ENCODE measurements at places on chromosomes 4 and X.

DNA sequence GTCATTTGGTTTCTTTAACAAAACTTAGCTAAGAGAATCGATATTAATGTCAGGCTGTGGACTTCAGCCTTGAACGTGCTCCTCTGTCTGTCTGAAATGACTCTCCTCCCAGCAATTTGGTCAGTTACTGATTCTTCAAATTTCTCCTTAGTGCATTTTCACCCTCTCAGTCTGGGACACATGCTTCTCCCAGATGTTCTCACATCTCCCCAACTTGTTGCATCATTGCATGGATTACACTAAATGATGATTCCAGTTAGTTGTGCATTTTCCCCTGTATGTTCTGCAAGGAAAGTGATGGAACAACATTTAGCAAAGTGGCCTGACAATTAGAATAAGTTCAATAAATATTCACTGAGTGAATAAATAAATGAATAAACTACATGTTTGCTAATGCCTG is 94.4 kb downstream of the NLGN4X start:
- no peak for DNase-seq

DNA sequence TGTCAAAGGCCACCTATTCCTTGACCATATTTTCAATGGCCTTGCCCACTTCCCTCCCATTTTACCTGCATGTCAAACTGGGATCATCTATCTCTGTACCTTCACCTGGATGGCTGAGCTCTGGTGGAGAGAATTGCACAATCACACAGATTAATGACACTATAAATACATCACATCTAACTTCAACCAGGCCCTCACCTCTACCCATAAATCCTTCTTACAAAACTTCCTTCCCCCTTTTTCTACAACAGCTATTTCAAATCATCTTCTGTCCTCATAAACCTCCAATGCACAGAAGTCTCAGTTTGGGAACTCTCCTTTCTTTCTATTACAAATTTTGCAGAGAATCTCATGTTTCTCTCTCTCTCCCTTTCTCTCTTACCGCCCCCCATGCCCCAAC is 9.2 kb downstream of the PALLD start:
- DNase-seq = no peak

DNA sequence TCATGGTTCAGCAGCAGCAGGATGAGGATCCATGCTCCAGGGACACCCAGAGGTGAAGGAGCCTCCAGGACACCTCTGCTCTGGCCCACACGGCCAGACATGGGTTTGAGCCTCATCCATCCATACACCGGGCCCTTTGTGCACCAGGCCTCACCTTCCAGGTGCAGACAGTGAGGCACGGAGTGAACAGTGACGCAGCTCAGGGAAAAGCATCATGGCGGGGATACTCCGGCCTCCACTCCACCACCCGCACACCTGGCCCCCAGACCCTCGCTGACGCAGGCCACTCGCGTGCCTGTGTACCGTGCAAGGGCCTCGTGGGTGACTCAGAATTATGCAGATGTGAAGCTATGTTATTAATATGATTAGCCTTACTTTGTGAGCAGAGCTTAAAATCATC is 33.3 kb downstream of the ADRA2C start:
- no peak for DNase-seq

DNA sequence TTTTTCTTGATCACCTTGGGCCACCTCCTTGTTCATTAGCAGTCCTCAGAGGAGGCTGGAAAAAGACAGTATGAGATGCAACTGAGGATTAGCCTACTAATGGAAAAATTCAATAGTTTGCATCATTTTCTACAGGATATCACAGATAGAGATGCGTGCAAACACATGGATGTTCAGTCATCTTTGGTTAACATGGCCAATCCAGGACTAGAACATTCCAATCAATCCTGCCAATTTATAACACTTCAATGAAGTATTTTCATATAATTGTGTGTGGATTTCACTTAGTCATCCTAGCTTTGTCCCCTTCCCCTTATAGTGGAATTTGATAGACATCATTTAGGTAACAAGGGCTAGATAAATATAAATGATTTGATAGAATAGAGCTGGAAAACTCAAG is 42.7 kb downstream of the MAML3 start:
- DNase-seq = no peak

DNA sequence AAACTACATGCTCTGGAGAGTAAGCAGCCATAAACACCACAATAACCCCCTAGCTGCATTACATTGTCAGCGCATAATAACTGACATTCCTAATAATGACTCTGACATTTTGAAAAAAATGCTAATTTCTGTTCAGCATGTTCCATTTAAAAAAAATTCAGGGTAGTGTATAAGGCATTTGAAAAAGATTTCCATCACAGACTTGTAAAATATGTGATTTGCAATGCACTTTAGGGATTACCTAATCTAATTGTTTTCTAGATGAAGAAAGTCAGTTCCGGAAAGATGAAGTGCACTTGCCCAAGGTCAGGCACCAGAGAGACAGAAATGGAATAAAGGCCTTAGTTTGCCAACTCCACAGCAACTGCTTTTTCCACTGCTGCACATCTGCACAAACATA is 55.3 kb downstream of the FANCB start:
- DNase-seq = no peak

- peak; percentile 4 for DNase-seq
Measured at GRCh38 chr4:16794816-16795445, 103.5 kb downstream of the LDB2 start.

- no peak for DNase-seq
Measured at GRCh38 chr4:81472281-81473182, 825 bp upstream of the RASGEF1B start.

DNA sequence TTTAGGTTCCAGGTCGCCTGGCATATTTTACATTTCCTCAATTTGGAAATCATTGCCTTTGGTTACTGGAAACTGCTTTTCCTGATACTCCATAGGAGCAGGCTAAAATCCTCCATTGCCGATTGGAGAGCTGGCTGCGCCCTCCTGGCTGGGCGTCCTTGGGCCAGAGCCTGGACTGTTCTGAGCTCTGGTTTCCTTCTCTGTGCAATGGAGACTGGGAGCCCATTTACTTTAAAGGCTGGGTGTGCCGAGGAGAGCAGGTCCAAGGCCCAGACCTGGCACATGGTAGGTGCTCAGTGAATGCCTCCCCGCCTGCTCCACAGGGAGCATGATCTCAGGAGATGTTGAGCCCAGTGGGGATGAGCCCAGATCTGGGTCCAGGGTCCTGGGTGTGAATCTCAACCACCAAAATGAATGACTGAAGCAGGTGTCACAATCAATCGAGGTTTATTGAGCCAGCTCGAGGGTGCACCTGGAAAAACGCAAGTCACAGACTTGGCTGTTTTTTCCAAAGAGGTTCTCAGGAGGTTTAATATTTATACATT is 50.0 kb downstream of the EVC start:
- no peak for DNase-seq

DNA sequence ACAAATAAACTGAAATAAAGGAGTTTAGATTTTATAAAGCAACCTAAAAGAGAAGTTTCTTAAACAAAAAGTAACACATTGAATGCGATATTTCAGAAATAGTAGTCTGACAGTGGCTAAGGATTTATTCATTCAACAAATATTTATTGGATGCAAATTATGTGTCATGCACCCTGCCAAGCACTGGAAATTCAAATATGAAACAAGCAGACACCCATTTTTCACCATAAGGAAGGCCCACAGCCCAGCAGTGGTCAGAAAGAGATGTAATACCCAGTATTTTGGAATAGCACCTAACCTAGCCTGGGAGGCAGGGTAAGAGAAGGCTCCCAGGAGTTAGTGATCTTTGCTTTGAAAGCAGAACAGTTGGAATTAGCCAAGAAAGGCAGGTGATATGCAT is 855.1 kb upstream of the TENM3 start:
- DNase-seq = no peak

DNA sequence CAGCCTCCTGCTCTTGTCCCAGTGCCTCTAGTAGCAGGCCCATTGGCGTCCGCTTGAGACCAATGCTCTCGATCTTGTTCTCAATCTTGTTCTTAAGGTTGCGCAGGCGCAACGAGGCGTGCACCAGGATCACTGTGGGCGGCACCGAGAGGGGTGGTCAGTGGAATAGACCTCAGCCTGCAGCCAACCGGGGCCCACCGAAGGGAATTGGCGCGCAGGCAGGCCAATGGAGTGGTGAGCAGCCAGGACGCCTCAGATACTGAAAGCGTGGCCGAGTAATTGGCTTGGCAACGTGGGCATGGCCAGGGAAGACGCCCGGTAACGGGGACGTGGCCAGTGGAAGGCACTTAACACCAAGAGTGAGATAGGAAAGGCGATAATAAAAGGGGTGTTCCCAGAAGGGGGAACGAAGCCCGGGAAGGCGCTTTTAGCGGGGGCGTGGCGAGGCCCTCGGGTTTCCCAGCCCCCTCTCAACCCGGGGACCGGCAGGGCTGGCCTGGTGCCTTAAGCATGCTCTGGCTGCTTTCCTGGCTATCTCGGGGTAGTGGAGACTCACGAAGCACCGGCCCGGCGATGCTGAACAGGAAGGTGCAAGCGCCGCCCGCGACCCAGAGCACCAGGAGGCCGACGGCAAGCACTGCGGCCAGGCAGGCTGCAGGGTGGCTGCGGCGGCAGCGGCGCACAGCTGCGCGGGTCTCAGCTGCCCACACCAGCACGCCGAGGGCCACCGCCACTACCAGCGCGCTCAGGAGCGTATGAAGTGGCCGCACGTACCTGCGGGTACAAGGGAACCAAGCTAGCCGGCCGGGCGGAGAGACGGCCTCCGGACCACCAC is 1.7 kb downstream of the PRAF2 start:
- DNase-seq = no peak

- DNase-seq = no peak
Measured at GRCh38 chr4:2141022-2141761, 82.1 kb downstream of the NAT8L start.

DNA sequence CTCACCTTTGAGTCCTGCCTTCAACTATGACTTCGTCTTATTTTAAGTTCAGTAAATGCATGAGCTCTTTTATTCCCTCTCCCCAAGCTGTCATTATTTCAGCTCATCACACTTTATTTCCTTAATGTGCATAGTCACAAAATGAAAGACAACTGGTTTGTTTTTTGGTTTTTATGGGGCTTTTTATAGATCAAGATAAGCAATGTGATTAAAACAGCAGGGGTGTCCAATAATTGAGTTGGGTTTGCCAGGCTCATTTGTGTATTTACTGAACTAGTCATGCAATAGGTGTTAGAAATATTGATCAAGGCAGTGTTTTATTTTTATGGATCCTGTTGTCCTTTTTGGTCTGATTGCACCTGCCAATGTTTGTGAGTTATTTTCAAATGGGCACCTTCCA is 102.2 kb downstream of the FRMPD4 start:
- no peak for DNase-seq

- DNase-seq = no peak
Measured at GRCh38 chrX:20531667-20532066, 265.0 kb upstream of the RPS6KA3 start.

DNA sequence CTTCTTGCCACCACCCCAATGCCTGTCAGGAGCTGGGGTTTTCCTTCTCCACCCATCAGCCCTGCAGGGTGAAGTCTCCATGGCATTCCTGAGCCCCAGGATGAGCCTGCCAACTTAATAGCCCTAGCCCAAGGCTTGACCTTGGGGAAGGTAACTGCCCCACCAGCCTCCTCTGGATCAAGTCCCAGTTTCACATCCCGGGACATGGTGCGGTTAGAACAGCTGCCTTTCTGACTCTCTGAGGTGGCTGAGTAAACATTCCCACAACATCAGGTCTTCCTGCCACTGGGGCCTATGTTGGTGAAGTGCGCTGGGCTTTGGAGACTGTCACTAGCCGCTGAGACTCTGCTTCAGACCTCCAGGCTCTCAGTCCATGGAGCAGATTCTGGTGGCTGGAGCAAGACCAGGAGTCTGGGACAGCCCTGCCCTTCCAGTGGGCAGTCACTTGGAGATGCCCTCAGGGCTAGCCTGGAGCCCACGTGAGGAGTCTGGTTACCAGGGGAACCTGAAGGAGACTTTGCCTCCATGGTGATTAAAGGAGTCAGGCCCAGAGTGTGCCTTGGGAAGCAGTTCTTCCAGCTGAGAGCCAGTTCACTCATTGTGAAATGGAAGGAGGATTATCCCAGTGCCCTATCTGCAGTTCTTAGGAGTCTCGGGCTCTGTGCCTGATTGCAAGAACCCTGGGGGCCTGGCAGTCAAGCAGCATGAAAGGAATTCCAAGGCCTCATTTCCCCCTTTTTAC is 56.8 kb downstream of the SMIM20 start:
- no peak for DNase-seq

DNA sequence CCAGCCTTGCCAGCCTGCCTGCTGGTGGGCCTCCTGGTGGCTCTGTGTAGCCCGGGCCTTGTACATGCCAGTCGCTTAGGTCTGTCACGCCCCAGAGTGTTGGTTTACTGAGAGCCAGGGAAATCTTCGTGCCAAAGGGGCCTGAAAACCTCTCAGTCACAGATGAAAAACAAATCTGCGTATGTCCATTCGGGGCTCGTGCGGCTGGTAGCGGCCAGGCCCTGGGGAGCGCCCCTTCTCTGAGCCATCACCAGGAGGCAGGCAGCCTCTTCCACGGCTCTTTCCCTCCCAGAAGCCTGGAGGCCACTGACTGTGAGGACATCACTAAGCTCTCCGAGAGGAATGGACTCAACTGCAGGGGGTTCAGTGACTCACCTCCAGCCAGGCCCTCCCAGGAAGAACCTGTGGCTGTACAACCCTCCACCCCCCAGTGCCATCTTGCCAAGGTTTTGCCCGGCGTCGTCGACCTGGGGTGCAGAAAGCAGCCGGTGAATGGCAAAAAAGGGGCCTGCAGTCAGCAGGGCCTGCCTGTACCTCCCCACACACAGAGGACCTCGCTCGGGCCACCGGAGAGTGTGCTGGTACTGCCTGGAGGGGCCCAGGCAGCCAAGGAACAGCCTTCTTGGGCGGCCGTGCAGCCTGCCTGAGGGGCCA is 162.2 kb downstream of the BCOR start:
- no peak for DNase-seq

DNA sequence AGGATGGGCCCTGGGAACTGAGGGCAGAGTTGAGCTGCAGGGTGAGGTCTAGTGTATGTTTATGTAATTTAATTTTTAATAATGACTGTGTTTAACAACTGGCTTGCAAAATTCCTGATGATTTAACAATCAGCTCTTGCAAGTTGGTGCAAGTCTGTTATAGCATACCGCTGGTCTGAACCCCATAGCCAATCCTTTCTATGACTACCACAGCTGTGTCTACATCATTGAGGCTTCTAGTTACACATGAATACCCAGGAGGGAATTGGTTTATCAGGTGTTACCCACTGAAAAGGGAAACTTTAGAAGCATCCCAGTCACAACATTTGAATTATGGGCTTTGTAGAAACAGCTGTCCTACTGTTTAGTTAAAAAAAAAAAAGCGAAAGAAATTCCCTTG is 38.3 kb downstream of the SUPT20HL1 start:
- DNase-seq = no peak
